ENCODE measurements at places on chromosomes 2 and 18. TPM values are rescaled to one million over a fixed set of nuclear protein-coding genes. Genes with fewer than 3 reads are reported as not detected.

- no peak overlapping the region for H3K27ac ChIP-seq
- H3K4me3 ChIP-seq: no peak overlapping the region
- DNase-seq: no peak
- no peaks in the 10 kb centered on the region for H3K36me3 ChIP-seq
Measured at GRCh38 chr2:24576146-24576545, 85.1 kb downstream of the NCOA1 start.

DNA sequence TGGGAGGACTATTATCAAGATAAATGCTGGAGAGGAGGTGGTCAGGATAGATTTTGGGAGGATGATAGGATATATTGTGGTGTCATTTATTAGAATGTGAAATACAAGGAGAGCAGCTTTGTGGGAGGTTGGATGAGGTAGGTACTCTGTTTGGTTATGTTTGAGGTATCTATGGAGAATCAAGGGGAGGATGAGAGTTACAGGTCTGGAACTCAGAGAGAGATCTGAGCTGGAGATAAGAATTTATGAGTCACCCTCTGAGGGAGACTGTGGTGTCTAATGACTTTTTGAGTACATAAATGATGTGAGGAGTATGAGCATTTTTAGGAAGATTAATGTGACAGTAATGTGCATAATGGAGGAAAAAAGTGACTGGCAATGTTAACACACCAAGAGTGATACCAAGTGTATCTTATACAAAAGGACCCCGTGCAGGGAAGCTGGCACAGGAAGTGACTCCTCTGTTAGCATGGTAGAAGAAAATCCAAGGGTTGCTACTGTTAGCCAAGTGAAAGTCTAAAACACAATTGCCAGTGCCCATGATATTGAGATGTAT, 48.2 kb downstream of the CRIM1 start:
- no peak overlapping the region for H3K27ac ChIP-seq
- H3K36me3 ChIP-seq: no peaks in the 10 kb centered on the region
- no peaks in the 10 kb centered on the region for H3K4me1 ChIP-seq
- H3K4me3 ChIP-seq: no peak overlapping the region
- no peak for DNase-seq

GRCh38 chr2:231425811-231426703, 30.5 kb downstream of the B3GNT7 start:
- H3K36me3 ChIP-seq: no peaks in the 10 kb centered on the region
- H3K4me1 ChIP-seq: peaks cover 14% of the 10 kb centered on the region
- no peak overlapping the region for H3K27ac ChIP-seq

Gene SERPINB3
- not detected for total RNA-seq

GRCh38 chr2:69704446-69704845, 37.5 kb upstream of the ANXA4 start:
- no peak overlapping the region for H3K27ac ChIP-seq
- peaks cover 7% of the 10 kb centered on the region for H3K4me1 ChIP-seq
- no peaks in the 10 kb centered on the region for H3K27me3 ChIP-seq
- H3K36me3 ChIP-seq: no peaks in the 10 kb centered on the region
- no peak overlapping the region for H3K4me3 ChIP-seq

DNA sequence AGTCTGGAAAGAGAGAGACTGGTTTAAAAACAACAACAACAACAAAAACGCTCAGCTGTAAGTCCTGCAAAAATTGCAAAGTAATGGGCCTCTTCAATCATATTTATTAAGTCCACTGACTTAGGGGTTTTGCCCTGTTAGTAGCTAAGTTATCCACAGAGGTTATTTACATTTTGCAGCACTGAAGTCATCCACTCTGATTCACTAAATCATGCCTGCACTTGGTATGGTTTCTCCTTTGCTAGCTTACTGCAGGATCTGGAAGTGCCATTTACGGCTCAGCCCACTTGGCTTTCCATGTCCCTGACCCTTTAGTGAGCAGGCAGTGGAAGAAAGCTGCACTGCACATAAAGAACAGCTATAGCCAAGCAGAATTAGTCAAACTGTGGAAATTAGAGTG, 484.4 kb downstream of the NRXN1 start:
- no peak overlapping the region for H3K4me3 ChIP-seq
- H3K4me1 ChIP-seq: no peaks in the 10 kb centered on the region
- H3K36me3 ChIP-seq: no peaks in the 10 kb centered on the region
- H3K27ac ChIP-seq: no peak overlapping the region
- H3K27me3 ChIP-seq: no peaks in the 10 kb centered on the region
- no peak for DNase-seq

Gene CNTNAP5
- total RNA-seq: not detected

Gene CCBE1
- total RNA-seq: not detected

DNA sequence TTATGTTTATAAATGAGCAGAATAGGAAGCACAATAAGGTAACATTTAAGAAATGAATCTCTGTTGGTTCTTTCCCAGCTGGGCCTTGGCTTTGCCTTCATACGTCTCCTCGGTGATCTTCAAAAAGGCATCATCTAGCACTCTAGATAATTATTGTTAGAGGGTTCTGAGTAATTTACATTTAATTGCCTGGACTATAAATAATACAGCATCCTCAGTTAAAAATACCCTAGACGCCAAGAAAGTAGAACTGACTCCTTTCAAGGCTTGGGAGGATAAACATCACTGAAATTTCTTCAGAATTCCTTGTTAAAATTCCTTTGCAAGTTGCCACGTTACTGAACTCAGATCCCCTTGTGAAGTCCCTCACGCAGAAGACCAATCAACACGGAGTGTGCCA, 199.7 kb upstream of the BOD1L2 start:
- no peaks in the 10 kb centered on the region for H3K4me1 ChIP-seq
- peaks cover 3% of the 10 kb centered on the region for H3K36me3 ChIP-seq
- no peak for DNase-seq
- H3K4me3 ChIP-seq: no peak overlapping the region
- H3K27me3 ChIP-seq: no peaks in the 10 kb centered on the region

GRCh38 chr18:28003451-28003850, 173.5 kb downstream of the CDH2 start:
- H3K4me1 ChIP-seq: no peaks in the 10 kb centered on the region
- DNase-seq: no peak
- no peak overlapping the region for H3K4me3 ChIP-seq
- H3K27ac ChIP-seq: no peak overlapping the region
- no peaks in the 10 kb centered on the region for H3K36me3 ChIP-seq

DNA sequence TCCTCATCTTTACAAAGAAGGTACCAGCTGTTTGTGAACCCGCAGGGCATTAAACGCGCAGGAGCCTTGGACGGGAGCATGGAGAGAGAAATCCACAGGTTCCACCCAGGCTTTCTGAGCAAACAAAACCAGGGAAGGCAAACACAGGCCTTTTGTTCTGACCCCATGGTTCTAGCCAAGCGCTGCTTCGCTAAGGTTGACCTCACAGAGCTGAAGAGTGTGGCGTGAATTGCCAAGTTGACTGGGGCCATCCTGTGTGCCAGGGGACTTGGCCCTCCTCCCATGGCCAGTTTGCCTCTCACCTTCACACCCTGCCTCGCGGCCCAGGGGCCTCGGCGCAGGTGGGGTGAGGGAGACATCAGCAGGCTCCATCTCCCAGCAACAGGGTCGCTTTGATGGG, 74.1 kb downstream of the VAPA start:
- no peaks in the 10 kb centered on the region for H3K4me1 ChIP-seq
- no peak overlapping the region for H3K4me3 ChIP-seq
- no peaks in the 10 kb centered on the region for H3K36me3 ChIP-seq
- no peak overlapping the region for H3K27ac ChIP-seq

DNA sequence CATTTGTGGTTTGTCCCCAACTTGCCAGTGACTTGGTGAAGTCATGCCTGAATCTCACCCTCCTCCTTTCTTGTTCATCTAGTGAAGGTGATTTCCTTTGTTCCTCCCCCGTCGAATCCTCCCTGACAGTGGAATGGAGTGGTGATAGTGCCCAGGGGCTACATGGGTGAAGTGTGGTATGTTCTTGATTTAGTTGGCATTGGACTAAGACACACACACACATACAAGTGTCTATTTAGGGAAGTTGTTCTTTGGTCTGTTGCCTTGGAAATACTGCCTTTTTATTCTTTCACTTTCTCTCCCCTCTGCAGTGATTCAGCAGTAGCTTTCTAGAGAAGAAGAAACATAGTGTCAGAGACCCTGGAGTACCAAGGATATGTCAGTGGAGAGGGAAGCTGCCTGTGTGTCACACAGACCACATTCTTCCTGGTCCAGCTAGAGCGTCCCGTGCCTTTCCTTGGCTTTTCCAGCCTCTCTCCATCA, 10.9 kb downstream of the INPP4A start:
- H3K27me3 ChIP-seq: no peaks in the 10 kb centered on the region
- DNase-seq: peak; percentile 77
- H3K4me1 ChIP-seq: peaks cover 99% of the 10 kb centered on the region
- H3K36me3 ChIP-seq: peaks cover 29% of the 10 kb centered on the region
- H3K27ac ChIP-seq: peak overlapping the region; percentile 63
- H3K4me3 ChIP-seq: peak overlapping the region; percentile 4

DNA sequence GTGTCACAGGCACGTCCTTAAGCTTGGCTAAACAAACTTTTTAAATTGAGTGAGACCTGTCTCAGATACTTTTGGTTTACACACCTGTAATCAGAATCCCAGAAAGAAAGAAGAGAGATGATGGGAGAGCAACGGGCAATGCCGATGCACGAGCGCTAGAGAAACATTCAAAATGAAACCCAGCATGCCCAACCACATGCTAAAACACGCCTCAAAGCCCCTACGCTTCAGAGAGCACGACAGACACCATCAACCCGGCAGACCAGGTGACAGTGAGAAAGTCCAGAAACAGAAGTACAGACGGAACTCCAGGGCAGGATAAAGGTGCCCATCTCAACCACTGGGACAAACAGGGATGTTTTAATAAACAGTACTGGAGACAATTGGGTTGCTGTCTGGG, 85.5 kb downstream of the HDAC4 start:
- no peak overlapping the region for H3K27ac ChIP-seq
- no peak for DNase-seq
- H3K4me3 ChIP-seq: no peak overlapping the region
- H3K36me3 ChIP-seq: no peaks in the 10 kb centered on the region
- no peaks in the 10 kb centered on the region for H3K27me3 ChIP-seq
- peaks cover 42% of the 10 kb centered on the region for H3K4me1 ChIP-seq

DNA sequence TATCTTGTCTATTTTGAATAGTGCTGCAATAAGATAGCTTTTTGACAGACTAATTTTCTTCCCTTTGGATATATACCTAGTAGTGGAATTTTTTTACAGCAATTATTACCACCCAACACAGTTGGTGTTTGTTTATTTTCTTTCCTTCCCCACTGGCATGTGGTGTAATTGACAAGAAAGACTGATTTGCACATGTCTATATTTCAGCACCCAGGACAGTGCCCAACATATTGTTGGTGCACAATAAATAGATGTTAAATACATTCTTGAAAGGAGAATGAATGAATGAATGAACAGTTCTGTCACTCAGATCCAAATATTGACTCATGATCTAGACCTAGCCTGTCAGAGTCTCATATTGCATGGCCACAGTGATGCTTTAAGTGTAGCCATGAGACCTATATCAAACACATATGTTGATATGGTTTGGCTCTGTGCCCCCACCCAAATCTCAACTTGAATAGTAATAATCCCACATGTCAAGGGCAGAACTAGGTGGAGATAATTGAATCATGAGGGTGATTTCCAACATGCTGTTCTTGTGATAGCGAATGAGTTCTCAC, 538.2 kb downstream of the NYAP2 start:
- H3K27ac ChIP-seq: no peak overlapping the region
- no peak overlapping the region for H3K4me3 ChIP-seq
- H3K36me3 ChIP-seq: no peaks in the 10 kb centered on the region
- DNase-seq: no peak

Gene AQP12B
- total RNA-seq: not detected
